ENCODE measurements at places on chromosomes 5 and 9. TPM values are rescaled to one million over a fixed set of nuclear protein-coding genes. Genes with fewer than 3 reads are reported as not detected.

The IFNA13 gene
- total RNA-seq = not detected

The MCTP1 gene
- total RNA-seq = 0.39 TPM

The SCAMP1 gene
- total RNA-seq = 28.9 TPM

The CAMK2A gene
- not detected for total RNA-seq

The AGXT2 gene
- total RNA-seq = not detected

GRCh38 chr9:9862235-9862810 is 750.5 kb downstream of the PTPRD start:
- H3K4me1 ChIP-seq = no peaks in the 10 kb centered on the region
- H3K36me3 ChIP-seq = no peaks in the 10 kb centered on the region
- H3K4me3 ChIP-seq = no peak overlapping the region
- DNase-seq = no peak
- no peak overlapping the region for H3K27ac ChIP-seq

- no peak overlapping the region for H3K27ac ChIP-seq
- peaks cover 22% of the 10 kb centered on the region for H3K4me1 ChIP-seq
- H3K4me3 ChIP-seq = no peak overlapping the region
- no peak for DNase-seq
- H3K36me3 ChIP-seq = peaks cover 59% of the 10 kb centered on the region
Observed at GRCh38 chr9:120396931-120397330, 183.0 kb downstream of the CDK5RAP2 start.

GRCh38 chr9:94002316-94003140 is 47.4 kb upstream of the BARX1 start:
- H3K4me1 ChIP-seq = no peaks in the 10 kb centered on the region
- H3K36me3 ChIP-seq = no peaks in the 10 kb centered on the region
- no peak overlapping the region for H3K4me3 ChIP-seq
- DNase-seq = no peak
- no peak overlapping the region for H3K27ac ChIP-seq
- no peaks in the 10 kb centered on the region for H3K27me3 ChIP-seq

- no peaks in the 10 kb centered on the region for H3K4me1 ChIP-seq
- H3K27ac ChIP-seq = no peak overlapping the region
- H3K36me3 ChIP-seq = no peaks in the 10 kb centered on the region
- H3K27me3 ChIP-seq = no peaks in the 10 kb centered on the region
- DNase-seq = no peak
- H3K4me3 ChIP-seq = no peak overlapping the region
Observed at GRCh38 chr5:58016358-58016757, 443.5 kb downstream of the PLK2 start.

GRCh38 chr5:116002116-116002906 is 30.0 kb upstream of the ARL14EPL start:
- no peaks in the 10 kb centered on the region for H3K36me3 ChIP-seq
- no peaks in the 10 kb centered on the region for H3K27me3 ChIP-seq
- no peak for DNase-seq
- no peak overlapping the region for H3K27ac ChIP-seq
- H3K4me1 ChIP-seq = no peaks in the 10 kb centered on the region
